Stimulated activated CD4-positive, alpha-beta T cell treated with anti-CD3 and anti-CD28 coated beads, Interleukin-12 subunit alpha, Interleukin-12 subunit beta, amount 100 ng/mL, for 4 hours (primary cell): ENCODE measurements at places on chromosomes 3 and 15.

DNA sequence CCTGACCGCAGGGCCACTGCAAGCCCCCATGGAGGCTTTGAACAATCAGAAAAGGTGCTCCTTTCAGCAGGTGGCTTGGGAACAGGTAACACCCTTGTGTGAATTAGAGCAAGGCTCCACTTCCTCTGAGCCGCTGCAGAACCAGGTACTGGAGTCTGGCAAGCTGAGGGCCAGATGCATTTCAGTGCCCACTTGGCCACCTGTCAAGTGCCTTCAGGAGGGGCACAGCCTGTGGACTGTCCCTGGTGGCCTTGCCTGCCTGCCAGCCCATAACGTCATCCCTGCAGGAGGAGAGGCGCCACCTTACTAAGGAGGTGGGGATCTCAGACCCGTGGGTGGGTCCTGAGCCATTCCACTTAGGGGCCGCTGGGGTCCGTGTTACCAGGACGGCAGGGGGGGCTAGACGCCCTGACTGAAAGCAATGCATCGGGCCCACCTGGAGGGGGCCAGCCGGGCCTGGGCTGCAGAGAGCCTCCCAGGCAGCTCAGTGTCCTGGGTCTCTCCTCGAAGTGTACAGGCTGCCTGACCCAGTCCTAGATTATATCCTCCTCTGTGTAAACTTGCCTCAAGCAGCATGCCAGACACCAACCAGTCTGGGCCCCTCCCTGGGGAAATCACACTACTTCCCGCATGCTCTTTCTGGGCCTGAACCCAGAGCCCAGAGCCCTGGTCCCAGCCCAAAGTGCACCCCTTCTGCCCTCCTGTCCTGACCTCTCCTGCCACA is 16.1 kb downstream of the SPTBN5 start:
- DNase-seq, result no peak

- no peak for DNase-seq
These were observed 330.3 kb downstream of the SHQ1 start for GRCh38 chr3:72517921-72518424.

- DNase-seq, result no peak
These were observed 64.9 kb upstream of the SPRED1 start for GRCh38 chr15:38187630-38188313.

- no peak for DNase-seq
These were observed 643.2 kb downstream of the OTOL1 start for GRCh38 chr3:162139841-162140240.

- DNase-seq, result no peak
These were observed 161.4 kb downstream of the CHSY1 start for GRCh38 chr15:101090428-101090790.

- no peak for DNase-seq
These were observed 143.4 kb downstream of the CHSY1 start for GRCh38 chr15:101108461-101108775.

DNA sequence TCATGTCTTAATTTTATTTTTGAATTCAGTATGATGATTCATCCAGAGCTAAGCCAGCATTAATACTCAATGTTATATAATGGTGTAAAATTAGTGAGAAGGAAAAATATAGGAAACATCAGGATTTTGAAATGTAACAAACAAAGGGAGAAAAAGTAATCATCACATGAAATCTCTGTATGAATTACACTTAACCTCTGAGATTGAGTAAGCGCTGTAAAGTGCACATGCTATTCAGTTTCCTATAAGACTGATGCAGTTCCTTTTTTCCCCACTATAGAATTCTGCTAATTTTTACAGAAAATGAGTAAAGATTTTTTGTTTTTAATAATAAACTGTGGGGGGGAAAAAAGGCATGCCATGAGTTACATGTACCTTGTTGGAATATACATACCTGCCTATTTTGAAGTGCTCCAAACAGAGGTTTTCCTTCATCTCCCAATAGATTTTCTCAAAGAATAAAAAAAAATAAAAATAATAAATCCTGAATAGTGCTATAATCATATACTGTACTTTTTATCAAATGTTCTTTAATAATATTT is 64.0 kb upstream of the TTBK2 start:
- DNase-seq, result no peak

DNA sequence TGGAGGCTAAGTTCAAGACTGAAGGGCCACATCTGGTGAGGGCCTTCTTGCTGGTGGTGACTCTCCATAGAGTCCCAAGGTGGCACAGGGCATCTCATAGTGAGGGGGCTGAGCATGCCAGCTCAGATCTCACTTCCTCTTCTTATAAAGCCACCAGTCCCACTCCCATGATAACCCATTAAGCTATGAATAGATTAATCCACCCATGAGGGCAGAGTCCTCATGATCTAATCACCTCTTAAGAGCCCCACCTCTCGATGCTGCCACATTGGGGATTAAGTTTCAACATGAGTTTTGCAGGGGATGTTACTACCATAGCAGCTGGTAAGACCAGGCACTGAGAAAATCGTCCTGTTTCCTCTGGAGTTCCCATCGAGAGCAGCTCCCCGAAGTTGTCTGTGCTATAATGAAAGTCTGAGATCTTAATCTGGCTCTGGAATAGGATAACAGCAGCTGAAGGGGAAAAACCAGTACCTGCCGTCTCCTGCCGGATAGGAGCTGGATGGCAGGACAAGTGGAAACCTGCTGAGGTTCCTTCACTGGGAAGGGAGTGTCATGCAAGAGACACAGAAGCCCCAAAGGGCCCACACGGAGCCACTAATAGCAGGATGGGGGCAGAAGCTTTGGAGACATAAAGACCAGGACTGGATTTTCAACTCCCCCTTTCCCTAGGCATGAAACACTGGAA is 79.5 kb upstream of the EPHB3 start:
- no peak for DNase-seq

GRCh38 chr3:119343719-119344118 is 49.5 kb downstream of the ARHGAP31 start:
- no peak for DNase-seq

DNA sequence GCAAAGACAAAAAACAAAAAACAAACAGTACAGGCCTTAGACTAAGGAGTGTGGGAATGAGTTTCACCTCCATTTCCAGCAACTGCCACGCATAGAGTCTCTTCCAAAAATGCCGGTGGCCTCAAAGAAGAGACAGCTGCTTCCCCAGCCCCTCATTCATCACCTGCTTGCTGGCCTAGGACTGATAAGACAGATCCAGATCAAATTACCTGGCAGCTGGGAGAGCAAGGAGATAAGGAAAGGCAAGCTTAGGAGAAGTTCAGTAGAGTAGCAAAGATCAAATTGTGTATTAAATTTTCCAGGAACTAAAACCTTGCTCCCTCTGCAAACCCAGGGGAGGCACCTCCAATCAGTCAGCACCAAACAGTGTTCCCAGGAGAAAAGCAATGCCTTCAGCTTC is 325.8 kb upstream of the CTNNB1 start:
- DNase-seq, result no peak

- DNase-seq, result peak; percentile 19
These were observed 4.8 kb upstream of the RHOV start for GRCh38 chr15:40878785-40879184.

GRCh38 chr3:158562674-158563073 is 8.3 kb upstream of the MLF1 start:
- no peak for DNase-seq

DNA sequence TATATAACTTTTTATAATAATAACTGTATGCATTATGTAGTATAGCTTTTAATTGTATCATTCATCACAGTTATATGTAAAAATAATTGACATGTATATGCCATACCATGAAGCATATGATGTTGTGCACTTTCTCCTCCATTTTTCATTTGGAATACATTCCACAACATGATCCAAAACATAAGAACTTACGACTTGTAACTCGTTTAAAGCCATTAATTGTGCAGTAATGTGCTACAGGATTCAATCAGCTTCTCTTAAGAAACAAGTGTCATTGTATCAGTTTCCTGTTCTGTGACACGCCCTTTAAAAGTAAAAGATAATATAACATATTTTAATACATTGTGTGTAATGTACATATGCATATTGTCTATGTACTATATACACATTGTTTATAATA is 2.2 kb downstream of the C3orf80 start:
- no peak for DNase-seq

- DNase-seq, result no peak
These were observed 581.2 kb downstream of the PYDC2 start for GRCh38 chr3:192042116-192042515.

DNA sequence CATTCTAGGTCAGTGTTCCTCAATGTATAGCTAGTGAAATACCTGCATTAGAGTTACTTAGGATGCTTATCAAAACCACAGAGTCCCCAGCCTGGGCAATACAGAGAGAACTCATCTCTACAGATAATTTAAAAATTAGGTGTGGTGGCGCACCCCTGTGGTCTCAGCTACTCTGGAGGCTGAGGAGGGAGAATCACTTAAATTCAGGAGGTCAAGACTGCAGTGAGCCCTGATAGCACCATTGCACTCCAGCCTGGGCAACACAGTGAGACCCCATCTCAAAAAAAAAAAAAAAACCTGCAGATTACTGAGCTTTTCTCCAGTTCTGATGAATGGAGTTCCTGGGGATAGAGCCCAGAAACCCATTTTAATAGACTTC is 10.1 kb upstream of the MINDY2 start:
- DNase-seq, result no peak

DNA sequence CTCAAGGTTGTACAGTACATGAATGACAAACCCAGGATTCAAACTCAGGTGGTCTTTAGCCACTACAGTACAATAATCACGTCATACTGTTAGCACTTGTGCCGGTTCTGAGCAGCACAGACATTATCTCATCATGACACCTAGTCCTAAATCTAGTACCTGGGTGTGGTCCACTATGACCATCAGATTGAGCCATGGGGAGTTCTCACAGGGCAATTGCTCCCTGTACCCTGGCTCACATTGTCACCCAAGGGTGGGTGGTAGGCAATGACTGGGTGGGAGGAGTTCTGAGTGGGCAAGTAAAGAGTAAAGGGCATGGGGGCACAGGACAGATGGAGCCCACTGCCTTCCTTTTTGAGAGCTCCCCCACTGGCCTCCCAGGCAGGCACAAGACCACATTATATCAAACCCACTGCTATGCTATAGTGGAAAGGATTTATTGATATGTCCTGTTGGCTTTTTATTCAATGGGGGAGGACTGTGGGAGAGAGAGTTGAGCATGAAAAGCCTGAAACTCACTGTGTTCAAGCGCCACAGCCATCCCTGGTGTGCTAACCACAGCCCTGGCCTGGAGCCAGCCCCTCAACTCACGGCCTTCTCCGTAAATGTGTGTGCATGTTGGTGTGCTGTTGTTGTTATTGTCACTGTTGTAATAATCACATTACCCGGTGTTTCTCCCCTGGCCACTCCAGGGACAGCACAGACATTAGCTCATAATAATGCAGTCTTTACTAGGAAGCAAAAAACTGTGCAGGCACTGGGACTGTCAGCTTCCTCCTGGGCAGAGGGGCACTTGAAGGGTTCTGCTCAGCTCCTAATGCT is 27.3 kb downstream of the ADCY5 start:
- no peak for DNase-seq

DNA sequence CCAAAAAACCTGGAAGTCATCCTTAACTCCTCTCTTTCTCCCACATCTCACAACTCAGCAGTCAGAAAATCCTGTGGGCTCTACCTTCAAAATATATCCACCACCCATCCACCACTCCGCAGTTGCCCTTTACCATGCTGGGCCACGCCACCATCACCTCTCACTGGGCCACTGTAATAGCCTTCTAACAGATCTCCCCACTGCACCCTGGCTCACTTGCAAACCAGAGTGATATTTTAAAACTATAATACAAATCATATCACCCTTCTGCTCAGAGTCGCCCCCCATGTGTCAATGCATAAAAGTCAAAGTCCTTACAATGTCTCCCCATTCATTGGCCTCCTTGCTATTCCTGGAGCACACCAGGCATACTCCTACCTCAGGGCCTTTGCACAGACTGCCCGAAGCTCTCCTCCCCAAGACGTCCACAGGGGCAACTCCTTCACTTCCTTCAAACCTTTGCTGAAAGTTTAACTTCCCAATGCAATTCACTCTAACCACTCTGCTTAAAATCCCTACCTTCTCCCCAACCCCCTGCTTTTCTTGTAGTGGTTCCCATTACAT is 1.5 kb upstream of the LIPC start:
- DNase-seq, result no peak

- DNase-seq, result no peak
These were observed 549.6 kb upstream of the CCDC54 start for GRCh38 chr3:106827515-106828213.

DNA sequence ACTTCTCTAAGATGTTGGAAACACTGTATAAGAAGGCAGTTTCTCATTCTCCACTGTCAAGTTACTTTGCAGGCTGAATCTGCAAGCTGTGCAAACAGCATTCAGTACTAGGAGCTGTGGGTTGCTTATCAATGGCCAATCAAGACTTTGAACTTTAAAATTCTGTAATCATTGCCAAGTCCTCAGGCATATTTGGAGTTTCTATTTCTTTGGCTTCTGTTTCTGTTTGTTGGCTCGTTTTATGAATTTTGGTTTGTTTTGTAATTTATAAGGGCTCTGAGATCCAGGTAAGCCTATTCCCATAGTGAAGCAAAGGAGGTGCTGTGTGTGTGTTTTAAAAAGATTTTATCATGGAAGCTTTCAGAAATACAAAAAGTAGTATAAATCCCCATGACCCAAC is 32.1 kb downstream of the TLNRD1 start:
- no peak for DNase-seq

- no peak for DNase-seq
These were observed at the start of gene ALDH1L1 for GRCh38 chr3:126180477-126181397. TSS of gene ALDH1L1 (minus strand) at chr3:126180586. CDS start at chr3:126160979, 19,607 bp downstream.

DNA sequence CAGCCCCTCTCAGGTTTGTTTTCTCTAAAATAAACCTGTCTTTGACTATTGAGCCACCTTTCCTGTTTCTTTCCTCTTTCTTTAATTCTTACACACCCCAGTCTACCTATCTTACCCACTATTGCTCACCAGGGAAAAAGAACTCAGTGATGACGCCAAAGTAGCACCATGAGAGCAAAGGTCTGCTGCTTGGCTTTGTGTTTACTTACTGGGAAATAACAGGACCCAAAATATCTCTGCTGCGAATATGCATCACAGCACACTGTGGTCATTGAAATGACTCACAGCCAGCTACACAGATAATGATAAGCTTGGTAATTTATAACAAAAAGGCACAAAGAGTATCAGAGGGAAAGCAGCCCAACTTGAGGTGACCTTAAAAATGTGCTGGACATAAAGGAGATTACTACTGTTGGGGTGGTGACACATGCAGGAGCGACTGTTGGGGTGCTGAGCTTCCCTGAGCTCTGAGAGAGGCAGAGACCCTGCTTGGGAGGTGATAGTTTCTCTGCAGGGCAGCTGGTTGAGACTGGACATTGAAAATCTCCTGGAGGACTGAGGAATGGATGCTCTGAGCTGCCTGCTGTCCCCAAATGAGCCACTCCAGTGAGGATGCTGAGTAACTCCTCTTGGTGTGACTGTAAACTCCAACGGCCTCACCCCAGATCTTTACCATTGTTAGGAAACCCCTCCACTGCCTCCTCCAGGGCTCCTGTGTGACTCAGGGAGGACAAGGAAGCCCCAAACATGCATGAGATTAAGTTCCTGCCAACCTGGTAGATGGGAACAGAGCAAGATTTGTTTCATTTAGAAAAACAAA is 14.5 kb downstream of the EFCAB12 start:
- DNase-seq, result no peak

DNA sequence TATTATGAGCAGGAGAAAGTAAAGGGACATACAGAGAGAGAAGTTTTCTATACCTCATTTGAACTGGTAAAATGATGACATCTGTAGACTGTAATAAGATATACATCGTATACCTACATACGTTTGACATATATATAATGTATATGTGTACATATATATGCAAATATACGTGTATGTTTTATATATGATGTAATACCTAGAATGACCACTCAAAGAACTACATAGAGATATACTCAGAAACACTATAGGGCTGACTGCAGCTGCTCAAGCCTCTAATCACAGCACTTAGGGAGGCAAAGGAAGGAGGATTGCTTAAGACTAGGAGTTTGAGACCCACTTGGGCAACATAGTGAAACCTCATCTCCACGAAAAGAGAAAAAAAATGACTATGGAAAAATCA is 48.5 kb upstream of the MCTP2 start:
- no peak for DNase-seq
